Cardiac septum (tissue), 1 donor: ENCODE measurements at places on chromosomes 5 and 9.

- DNase-seq = no peak
These were observed 584 bp upstream of the KLF9 start for GRCh38 chr9:70415041-70415440.

- no peak for DNase-seq
These were observed 422.3 kb upstream of the WWC1 start for GRCh38 chr5:167869125-167869524.

- no peak for DNase-seq
These were observed at the start of gene CDKN2A for GRCh38 chr9:21993893-21994555. Gene CDKN2A, minus strand, starts transcription at chr9:21994392.

- no peak for DNase-seq
These were observed 722.8 kb upstream of the GRAMD2B start for GRCh38 chr5:125700380-125700861.

- no peak for DNase-seq
These were observed 1018.4 kb upstream of the ARRDC3 start for GRCh38 chr5:92401492-92401891.

GRCh38 chr5:180176191-180176590 lies 32.8 kb downstream of the RASGEF1C start:
- no peak for DNase-seq

DNA sequence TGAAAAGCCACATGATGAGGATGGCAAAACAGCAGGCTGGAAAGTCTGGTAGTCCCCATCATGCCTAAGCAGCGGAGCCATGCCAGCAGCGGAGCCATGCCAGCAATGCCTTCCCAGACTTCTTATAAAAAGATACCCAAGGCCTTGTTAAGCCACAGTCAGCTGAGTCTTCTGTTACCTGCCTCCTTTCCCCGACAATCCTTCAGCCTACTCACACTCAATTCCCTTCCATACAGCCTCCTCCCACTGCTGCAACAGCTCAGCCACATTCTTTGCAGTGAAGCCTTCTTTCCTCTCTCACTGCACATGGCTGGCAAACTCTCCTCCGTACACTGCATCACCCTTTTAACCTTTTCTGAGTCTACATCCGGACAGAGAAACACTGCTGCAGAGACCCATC lies 114.9 kb downstream of the AUH start:
- no peak for DNase-seq

- no peak for DNase-seq
These were observed 275.2 kb downstream of the CDH9 start for GRCh38 chr5:26763215-26763614.

GRCh38 chr5:107832746-107833145 lies 162.0 kb upstream of the EFNA5 start:
- DNase-seq = no peak

GRCh38 chr9:123457583-123457982 lies 101.6 kb downstream of the CRB2 start:
- no peak for DNase-seq

DNA sequence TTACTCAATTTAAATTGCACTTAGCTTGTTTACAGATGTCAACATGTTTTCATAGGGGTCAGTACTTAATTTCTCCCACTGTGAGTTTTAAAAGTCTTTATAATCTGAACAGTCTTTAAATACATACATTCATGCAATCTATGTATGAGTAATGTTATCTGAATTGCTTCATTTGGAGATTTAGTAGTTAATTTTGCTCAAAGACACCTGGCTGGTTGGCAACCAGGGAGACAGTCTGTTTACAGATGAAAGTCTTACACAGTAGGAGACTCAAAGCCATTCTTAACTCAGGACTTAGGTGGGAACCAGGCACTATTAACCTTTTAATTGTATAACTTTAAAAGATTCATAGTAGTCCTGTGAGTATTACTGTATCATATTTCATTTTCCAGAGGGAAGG lies 29.3 kb downstream of the DAB2 start:
- DNase-seq = no peak

DNA sequence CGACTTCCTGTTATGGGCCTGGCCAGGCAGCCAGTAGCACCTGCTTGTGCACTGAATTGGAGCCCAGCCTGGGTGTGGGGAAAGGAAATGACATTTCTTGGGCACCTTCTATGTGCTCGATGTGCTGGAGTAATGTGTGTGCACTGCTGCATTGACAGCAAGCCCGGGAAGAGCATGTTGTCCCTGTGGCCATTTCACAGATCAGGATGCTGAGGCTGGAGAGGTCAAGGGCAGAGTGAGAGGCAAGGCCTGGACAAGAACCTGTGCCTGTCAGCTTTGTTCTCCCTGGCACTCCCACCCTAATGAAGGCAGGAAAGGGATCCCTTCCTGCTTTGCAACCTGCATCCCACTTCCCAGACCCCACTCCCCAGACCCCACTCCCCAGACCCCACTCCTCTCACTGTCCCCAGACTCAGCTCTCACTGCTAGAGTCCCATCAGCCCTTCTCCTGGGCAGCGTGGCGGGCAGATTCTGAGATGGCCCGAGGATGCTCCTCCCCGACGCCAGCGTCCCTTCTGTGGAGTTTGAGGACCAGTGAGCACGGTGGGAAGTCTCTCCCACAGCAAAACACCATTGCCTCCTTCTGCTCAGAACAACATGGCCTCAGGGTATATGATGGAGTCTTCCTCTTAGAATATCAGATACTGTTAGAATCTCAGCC lies 49.6 kb downstream of the BARX1 start:
- DNase-seq = peak; percentile 57

DNA sequence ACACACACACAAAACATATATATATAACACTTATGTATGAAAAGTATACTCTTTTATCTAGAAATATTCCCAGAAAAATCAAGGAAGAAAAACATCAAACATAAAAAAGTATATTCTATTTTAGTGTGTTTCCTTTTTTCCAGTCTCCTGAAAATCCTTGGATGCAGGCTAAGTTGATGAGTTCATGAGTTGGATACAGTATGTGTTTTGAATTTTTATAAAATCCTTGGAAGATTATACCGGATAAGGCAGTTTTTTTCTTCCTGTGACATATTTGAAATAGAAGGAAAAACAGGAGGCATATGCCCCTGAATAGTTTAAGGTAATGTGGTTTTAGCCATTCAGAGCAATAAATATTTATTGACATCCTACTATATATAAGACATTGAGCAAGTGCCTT lies 203.6 kb downstream of the SNX18 start:
- no peak for DNase-seq

DNA sequence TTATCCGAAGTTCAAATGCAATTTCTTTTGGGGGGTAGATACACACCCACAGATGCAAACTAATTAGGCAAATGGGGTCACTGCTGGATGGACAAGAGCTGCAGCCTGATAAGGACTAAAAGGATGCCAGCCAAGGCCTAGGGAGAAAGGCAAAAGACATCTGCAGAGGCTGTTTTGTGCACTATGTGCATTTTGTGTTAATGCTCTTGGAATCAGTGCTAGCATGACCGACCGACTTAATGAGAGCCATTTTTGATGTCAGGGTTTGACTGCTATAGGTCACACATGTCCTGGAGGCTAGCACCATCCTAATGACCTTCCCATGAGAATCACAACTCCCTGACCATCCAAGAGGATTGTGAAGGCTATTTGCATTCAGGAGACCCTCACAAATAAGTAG lies 34.6 kb downstream of the PLAC8L1 start:
- no peak for DNase-seq

DNA sequence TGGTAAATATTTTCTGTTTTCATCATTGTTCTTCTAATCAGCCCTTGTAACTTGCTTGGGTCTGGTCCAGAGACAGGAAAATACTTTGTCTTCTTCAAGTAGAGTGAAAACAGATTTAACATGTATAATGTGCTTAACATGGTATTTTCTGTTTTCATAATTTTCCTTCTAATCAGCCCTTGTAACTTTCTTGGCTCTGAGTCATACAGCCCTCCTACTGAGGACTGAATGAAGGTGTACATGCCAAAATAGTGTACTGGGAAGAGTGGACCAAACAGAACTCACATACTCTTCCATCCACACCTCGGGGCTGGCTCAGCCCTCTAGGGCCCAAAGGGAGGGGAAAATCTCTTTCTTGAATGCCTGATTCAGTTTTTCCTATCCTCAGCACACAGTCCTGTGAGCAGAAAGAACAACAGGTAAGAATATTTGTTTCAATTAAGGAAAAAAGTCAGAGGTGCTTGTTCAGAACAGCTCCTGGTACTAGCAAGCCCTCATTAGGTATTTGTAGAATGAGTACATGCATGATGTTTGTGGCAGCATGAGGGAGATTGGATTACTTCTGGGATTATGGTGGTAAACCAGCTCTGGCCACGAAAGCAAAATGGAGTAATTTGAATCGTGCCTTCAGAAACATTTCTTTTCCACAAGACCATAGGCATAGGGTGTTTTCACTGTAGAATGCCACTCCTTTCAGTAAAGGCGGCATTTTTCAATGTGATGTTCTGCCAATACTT lies 24.2 kb upstream of the MACIR start:
- no peak for DNase-seq

DNA sequence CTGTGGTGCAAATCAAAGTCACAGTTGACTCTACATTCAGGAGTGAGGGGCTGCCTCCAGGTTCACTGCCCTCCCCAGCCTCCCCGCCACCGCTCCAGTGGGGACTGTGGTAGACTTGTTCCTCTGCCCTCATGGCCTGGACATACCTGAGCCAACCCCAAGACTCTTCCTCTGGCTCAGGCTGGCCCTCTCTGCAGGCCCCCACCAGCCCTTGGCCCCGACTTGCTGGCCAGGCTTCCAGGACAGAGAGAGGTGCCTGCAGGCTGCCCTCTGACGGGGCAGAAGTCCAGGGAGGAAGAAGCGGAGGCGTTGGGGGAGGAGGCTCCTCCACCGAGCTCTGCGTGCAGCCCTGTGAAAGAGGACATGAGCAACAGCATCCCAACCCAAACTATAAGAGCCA lies 2.8 kb upstream of the SARDH start:
- DNase-seq = no peak

GRCh38 chr5:5191906-5192305 lies 51.8 kb downstream of the ADAMTS16 start:
- DNase-seq = no peak

DNA sequence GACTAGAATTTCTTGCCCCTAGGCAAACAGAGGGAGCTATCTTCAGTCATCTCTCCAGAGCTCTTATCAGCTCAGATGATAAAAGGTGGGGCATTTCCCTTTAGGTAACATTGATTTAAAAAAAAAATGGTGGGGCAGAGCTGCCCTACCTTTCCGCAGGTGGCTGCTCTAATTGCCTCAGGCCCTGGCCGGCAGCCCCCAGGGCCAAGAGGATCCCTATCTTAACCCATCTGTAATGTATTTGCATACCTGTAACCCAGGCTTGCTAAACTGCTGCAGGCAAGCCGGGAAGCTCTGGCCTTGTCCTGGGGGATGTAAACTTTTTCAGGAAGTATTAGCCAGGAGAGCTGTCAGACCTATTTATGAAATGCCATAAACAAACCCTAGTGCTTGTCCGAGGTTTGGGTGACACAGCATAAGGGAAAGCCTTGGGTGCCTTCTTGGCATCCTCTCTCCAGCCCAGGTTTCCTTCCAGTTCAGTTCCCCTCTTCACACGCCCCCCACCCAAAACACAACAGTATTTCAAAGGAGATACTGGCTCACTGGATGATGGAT lies 20.9 kb upstream of the ZSWIM6 start:
- DNase-seq = no peak

- DNase-seq = no peak
These were observed 41.3 kb upstream of the GARNL3 start for GRCh38 chr9:127223266-127223665.

DNA sequence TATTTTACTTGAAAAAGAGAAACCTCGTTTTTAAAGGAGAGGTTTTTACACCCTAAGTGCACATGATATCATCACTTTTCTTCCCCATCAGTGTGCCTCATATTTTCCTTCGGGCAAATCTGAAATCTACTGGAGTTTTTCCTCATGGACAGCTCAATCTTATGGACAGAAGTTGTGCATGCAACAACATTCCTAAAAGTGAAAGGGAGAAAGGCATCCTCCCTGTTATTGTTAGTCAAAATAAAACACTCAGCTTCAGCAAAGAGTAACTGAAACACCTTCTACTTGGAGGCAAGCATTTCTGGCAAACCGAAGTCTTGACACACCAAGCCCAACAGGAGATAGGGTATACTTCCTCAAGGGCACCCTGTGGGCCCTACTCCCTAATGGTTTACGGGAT lies 217.9 kb downstream of the BNC2 start:
- no peak for DNase-seq

GRCh38 chr9:131258698-131259431 lies 17.4 kb downstream of the FAM78A start:
- no peak for DNase-seq

DNA sequence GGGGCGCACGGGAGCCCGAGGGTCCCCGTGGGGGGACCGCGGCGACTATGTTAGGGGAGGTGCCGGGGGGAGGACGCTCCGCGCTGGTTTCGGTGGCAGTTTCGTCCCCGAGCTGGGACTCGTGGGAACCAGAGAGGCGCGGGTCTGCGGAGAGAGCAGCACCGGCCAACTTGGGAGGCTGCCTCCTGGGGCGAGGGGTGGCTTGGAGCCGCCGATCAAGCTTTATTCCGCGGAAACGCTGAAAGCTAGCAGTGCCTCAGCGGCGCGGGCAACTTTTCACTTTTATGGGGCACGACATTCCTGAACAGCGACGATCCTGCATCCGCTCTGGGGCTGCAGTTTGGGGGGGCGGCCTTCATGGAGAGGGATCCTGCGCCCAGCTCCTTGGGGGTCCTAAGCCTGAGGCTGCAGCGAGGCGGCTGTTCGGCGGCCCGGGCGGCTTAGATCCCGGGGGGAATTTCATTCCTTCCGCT lies 369 bp downstream of the OCLN start:
- DNase-seq = no peak

DNA sequence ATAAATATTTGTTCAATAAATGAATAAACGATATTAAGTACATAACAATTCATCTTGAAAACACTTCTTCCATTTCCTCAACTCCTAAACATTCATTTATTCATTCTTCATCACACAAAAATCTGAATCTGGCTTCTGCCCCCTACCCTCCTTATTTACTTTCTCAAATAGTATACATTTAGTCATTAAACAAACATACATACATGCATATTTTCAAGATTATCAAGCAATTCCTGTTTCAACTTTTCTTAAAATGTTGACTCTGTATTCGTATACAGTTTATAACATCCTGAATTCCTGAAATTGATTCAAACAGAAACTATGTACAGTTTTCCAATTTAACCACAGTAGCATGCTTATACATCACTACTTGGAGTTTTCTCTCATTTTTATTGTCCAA lies 129.0 kb downstream of the MUSK start:
- DNase-seq = no peak

DNA sequence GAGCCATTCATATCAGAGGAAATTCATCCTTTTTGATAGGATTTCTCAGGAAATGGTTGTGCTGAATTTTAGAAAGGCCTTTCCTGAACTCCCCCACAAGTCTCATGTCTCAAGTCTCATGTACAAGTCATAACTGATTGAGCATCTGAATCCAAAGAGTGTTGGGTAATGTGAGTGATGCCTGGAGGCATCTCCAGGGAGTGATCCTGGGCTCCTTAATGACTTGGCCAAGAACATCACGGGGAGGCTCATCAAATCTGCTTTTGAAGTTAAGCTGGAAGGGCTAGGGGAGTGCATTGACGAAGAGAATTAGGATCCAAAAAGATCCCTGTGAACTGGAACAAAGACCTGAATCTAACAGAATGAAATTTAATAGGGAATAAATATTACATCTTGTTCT lies 79.2 kb downstream of the MAST4 start:
- DNase-seq = no peak

GRCh38 chr9:130913599-130914416 lies 17.2 kb upstream of the QRFP start:
- DNase-seq = no peak
